CD4-positive, alpha-beta T cell treated with Interleukin-17A for 1 hour (primary cell): ENCODE measurements at places on chromosomes 2 and 18.

DNA sequence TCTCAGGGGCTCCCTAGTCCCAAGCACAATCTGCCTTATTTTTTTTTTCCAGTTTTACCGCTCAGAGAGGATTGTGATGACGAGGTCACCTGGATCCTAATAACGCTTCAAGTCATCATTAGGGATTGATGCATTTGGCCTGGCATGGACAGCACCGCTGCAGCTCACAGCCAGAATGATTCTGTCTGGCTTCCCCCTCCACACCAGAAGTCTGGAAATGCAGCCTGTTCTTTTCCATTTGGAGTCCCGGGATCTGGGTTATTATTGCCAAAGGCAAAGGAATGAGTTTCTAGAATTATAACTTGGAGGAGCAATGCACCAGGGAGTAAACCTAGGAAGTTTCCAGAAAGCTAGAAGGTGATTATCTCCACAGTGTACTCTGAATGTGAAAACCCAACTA is 81.1 kb upstream of the TAF1B start:
- DNase-seq, result no peak

DNA sequence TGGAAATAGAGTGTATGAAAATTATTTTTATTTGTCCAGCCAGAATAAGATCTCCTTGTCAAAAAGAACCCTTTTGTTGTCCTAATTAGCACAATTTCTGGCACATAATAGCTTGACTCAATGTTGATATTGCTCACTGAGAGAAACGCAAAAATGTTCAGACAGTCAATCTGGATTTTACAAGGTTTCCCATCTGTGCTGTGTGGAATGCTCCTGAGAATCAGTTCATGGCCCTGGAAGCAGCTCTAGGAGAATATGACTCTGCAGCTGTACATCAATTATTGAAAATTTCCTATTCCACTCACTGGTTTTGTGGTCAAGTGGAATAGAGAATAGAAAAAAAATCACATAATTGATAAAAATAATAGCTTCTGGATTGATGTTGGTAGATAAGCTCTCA is 1582.9 kb upstream of the NXPH2 start:
- no peak for DNase-seq

- DNase-seq, result no peak
Observed at GRCh38 chr2:73611867-73612266, 30.4 kb downstream of the NAT8 start.

- DNase-seq, result no peak
Observed at GRCh38 chr2:47236503-47237215, 81.6 kb upstream of the STPG4 start.

- DNase-seq, result no peak
Observed at GRCh38 chr2:62382122-62382521, 123.9 kb downstream of the TMEM17 start.

- DNase-seq, result peak; percentile 23
Observed at GRCh38 chr2:37892436-37893114, 32.5 kb upstream of the RMDN2 start.

- no peak for DNase-seq
Observed at GRCh38 chr18:79692886-79693285, 13.3 kb downstream of the CTDP1 start.

DNA sequence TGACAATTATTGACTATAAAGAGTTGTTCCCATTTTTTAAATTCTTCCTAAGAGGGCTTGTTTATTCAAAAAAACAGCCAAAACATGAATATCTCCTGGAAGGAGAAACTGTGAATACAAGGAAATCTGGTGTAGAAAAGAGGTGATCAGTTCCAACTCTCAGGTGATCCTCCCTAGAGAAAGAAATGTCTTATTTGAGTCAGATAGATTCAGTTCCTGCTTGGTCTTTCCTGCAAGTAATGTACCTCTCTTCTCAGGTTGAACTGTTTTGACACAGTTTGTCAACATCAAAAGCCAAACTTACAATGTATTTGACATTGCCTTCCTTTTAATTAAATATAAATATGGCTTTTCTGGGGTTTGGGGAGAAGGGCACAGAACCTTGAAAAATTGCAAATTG is 567.4 kb downstream of the ARHGAP15 start:
- no peak for DNase-seq

GRCh38 chr2:69493268-69493667 is 56.0 kb upstream of the NFU1 start:
- DNase-seq, result no peak

DNA sequence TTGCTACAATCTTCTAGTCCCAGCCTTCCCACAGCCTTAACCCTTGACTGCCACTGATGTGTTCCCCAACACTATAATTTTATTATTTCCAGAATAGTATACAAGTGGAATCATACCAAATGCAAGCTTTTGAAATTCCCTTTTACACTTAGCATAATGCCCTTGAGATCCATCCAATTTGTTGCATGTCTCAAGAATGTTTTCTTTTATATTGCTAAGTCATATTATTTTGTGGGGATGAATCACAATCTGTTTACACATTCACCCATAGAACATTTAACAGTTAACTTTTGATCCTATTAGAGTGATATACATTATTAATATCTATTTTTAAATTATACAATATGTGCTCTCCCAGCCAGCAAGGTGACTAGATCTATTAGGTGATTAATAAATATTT is 74.3 kb upstream of the KYNU start:
- DNase-seq, result no peak

GRCh38 chr18:44761812-44762211 is 81.1 kb downstream of the SETBP1 start:
- DNase-seq, result no peak

GRCh38 chr18:34511879-34512278 is 198.2 kb upstream of the DTNA start:
- DNase-seq, result no peak

DNA sequence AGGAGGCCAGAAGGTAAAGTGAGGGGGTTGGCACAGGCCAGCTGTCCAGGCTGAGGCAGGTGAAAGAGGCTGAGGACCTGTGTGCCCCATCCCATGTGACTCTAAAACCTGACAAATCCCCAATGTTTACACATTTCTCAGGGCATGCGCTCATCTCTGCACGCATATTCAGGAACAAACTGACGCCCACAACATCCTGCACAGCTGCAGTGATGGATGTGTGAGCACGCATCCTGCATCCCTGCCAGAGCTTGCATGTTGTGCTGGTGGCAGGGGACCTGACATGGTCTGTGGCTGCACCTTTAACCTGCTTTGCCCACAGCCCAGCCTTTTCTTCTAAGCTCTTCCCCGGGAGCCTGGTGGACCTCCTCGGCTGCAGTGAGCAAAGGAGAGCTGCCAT is 83.1 kb downstream of the FBXO15 start:
- DNase-seq, result no peak

DNA sequence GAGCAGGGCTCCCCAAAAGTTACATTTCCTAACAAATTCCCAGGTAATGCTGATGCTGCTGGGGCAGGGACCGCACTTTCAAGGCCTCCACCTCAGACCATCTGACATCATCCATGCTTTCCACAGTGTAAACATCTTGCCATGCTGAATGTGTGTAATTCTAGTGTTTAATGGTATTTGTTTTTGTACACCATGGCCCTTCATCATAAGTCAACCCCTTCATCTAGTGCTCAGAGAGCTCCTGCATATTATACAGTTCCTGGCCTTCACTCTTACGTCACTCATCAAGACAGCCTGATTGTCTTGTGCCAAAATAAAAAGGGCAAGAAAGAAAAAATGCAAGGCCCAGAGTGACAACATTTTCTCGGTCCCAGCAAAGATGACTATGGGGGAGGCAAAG is 77.5 kb upstream of the ZFP36L2 start:
- no peak for DNase-seq

GRCh38 chr2:82599021-82599420 is 1860.1 kb downstream of the SUCLG1 start:
- no peak for DNase-seq

GRCh38 chr2:68363721-68364120 is 1.4 kb upstream of the PLEK start:
- no peak for DNase-seq

GRCh38 chr2:221929259-221929658 is 357.2 kb upstream of the EPHA4 start:
- DNase-seq, result no peak

DNA sequence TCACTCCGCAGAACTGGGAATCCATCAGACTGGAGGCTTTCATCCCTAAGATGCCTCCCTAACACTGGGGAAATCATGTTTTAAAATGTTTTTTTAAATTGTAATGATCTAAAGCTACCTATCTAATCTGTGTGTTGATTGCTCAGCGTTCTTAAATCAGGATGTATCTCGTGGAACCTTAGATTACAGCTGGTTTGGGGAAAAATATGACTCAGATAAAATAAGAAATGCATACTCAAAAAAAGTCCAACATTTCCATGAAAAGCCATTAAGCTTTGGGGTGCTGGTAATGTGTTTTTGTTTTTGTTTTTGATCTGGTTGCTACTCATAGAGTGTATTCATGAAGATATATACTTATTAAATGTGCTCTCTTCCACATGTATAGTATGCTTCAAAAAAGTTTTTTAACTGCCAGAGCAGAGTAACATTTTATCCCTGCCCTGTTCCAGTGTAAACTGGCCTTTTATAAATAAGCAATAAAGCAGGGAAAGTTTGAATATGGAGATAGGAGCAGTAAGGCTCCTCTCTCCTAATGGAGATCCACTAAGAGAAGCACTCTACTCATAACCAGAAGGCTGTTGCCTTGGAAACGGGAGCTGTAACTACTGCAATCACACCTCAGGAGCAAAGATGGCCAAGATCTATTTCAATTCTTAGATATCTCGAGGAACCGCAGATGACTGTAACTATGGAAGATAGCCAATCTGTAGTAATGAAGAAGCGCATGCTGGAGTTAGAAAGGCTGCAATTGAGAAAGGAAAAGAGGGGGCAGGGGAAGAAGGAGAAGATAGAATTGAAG is 41.6 kb downstream of the ANKRD44 start:
- DNase-seq, result peak; percentile 56

DNA sequence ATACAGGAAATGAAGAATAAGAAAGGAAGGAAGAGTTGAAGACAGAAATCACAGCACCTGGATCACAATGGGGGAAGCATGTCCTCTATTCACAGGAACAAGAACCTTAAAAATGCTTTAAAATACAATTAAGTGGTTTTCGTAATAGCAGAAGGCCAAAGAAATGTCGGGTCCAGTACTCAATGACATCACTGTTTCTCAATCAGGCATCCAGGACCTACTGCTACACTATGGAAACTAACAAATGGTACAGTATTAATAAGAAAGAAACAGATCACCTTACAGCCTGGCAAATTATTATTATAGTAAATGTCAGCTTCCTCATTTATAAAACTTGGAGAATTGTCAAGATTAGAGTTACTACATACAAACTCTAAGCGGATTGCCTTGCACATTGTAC is 15.8 kb downstream of the HNRNPLL start:
- no peak for DNase-seq

DNA sequence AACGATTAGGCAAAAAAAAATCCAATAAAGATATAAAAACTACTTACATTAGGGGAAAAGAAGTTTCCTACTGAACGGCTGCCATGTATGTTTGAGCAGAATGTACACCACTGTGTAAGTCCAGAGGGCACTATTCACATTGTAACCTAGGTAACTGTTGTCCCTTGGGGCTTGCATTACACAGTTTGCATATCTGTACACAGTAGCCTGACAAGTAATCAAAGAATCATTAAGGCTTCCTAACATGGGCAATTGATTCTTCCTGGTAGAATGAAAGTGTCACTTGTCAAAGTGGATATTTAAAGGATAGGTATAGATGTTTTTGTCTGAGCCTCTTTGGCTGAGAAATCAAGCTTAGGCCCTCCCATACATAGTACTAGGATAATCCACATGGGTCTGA is 39.1 kb downstream of the PLEK start:
- no peak for DNase-seq

DNA sequence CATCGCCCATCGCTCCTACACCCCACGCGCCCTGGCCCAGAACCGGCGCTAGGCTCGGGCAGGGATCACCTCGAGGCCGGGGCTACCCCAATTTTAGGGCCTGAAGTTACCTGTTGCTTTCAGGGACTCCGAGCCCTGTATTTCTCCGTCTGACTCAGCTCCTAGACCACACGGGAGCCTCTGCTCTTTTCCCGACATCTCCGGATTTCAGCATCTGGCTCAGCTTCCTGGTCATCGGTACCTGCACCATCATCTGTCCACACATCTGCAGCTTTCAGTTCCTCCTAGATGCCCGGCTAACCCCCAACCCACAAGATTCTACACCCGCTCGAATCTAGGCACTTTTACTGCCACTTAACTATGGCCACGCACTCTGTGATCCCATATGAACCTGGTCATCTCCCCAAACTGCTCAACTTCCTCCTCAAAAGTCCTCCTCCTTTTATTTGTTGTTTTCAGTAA is 12.1 kb upstream of the HMSD start:
- no peak for DNase-seq

- DNase-seq, result no peak
Observed at GRCh38 chr2:73250872-73251846, 17.1 kb downstream of the CCT7 start.

GRCh38 chr18:25192065-25192464 is 159.9 kb downstream of the ZNF521 start:
- DNase-seq, result no peak

DNA sequence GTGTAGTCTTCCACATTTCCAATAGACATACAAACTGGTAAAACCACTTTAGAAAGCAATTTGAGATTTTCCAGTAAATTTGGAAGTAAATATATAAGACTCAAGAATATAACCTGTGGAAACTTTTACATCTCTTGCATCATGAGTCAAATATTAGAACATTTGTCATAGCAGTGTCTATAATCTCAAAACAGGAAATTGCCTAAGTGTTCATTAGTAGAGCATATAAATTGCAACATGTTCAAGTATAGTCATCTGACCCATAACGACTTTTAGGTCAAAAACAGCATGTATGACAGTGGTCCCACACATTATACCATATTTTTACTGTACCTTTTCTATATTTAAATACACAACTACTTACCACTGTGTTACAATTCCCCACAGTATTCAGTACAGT is 555.9 kb upstream of the VRK2 start:
- no peak for DNase-seq

DNA sequence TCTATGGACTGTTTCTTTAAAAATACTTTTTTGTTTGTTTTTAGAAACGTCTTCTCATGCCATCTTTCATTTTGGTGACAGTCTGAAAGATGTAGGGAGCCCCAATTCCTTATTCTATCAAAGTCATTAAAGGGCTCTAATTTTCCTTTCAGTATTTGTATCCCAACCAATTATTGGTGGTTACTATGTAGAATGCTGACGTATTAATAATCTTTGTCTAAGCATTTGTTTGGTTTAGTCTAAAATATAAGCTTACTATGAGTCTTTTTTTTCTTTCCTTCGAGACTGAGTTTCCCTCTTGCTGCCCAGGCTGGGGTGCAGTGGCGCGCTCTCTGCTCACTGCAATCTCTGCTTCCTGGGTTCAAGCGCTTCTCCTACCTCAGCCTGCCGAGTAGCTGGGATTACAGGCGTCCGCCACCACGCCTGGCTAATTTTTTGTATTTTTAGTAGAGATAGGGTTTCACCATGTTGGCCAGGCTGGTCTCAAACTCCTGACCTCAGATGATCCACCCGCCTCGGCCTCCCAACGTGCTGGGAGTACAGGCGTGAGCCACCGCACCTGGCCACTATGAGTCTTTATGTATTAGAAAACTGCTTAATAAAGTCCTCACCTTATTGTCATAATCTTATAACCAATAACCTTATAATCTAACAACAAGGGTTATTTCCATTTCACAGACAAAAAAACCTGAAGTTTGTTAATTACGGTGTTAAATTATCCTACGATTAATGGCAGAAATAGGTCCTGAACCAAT is 849 bp upstream of the VRK2 start:
- peak; percentile 14 for DNase-seq
